ENCODE measurements at places on chromosomes 1 and 21.

- peak; percentile 89 for DNase-seq
Measured at GRCh38 chr1:15352128-15352957, 57.3 kb upstream of the EFHD2 start.

- DNase-seq = no peak
Measured at GRCh38 chr1:100147875-100148274, 14.9 kb downstream of the TRMT13 start.

DNA sequence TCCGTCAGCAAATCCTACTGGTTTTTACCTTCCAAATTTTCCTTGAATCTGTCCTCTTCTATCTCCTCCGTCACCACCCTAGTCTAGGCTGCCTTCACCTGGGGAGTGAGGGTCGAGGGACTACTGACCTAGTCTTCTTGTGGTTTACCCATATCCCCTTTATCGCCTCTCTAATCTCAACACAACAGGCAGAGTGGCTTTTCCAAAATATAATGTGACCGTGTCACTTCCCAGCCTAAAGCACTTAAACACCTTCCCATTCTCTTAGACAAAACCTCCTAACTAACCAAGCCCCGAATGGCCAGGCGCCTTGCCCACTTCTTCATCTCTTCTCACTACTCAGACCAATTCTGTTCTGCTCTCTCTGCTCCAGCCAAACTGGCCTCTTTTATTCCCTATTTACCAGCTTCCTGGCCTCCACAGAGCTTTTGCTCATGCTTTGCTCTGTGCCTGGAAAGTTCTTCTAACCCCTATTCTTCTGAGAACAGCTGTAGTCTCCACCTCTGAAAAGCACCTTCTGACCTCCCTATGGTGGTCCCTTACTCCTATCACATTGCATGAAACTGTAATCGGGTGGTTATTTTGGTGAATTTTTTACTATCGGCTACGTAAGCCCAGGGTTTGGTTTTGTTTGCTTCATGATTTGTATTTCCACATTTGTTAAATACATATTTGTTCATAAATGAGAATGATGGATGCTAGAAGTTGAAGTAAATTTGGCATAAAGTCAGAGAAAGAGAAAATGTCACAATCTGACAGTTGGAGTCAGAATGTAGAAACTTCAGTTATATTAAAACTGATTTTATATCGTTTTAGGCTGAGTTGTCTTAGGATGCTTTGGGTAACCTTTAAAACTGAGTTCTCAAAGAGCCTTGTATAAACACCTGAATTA lies 1.2 kb upstream of the NBPF1 start:
- DNase-seq = no peak

DNA sequence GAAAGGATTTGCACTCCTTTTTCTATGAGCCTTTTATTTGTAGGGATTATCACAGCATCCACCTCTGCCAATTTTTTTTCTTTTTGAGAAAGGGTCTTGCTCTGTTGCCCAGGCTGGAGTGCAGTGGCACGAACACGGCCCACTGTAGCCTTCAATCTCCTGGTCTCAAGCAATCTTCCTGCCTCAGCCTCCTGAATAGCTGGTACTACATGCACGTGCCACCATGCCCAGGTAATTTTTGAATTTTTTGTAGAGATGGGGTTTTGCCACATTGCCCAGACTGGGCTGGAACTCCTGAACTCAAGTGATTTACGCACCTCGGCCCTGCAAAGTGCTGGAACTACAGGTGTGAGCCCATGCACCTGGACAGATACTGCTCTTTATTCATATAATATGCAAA lies 2.1 kb downstream of the SAMSN1 start:
- DNase-seq = no peak

- peak; percentile 58 for DNase-seq
Measured at GRCh38 chr1:206507284-206508129, at the start of gene RASSF5. Gene RASSF5, plus strand, starts transcription at chr1:206507531. Its CDS starts 72 bp downstream, at chr1:206507603.

- DNase-seq = peak; percentile 54
Measured at GRCh38 chr1:37850352-37850955, 8.9 kb downstream of the MTF1 start.

DNA sequence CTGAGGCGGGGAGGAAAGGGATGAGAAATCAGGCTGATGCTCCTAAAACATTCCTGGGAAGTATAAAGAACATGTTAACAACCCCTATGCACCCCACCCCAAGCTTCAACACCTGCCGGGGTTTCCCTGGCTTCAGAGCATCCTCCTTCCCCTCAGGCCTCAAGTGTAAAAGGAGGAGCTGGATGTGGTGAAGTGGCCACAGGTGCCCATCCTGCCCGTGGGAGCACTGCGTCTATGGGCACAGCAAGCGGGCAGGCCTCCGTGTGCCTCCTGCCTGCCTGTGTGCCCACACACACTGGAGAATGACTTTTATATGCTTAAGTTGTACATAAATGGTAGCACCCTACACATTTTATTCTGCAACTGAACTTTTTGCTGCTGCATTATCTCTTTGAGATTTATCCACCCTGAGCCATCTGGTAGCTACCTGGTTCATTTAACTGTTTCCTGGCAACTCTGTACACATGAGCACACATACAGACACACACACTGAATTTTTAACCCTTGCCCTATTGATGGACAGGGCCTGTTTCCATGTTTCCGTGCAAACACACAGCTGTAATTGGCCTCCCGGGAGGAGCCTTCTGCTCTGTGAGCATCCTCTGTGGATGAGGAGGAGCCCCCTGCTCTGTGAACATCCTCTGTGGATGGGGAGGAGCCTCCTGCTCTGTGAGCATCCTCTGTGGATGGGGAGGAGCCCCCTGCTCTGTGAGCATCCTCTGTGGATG lies 13.4 kb upstream of the FTCD start:
- no peak for DNase-seq

- DNase-seq = peak; percentile 96
Measured at GRCh38 chr1:218377143-218377660, 32.1 kb downstream of the TGFB2 start.

DNA sequence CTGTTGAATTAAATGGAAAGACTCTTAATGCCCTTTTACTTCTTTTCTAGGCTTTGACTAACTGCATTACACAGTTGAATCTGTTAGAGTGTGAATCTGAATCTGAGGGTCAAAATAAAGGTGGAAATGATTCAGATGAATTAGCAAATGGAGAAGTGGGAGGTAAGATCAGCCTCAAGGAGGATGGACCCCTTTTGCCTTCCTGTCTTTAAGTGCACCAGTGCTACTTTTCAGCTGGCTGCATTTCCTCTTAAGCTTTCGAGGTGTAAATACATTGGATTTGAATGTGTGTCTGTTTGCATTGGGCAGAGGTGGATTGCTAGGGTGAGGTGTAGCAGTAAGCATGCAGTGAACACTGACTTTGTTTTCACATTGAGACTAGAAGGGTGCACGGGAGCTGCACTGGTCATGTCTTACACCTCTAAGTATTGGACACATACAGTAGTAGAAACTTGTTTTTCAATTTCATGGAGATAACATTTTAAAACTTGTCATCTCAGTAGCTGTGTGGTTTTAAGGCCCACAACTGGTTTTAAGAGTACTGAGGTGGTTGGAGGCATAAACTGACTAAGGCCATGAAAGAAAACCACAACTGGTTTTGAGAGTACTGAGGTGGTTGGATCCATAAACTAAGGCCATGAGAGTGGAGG lies 35.4 kb downstream of the MIA3 start:
- no peak for DNase-seq

DNA sequence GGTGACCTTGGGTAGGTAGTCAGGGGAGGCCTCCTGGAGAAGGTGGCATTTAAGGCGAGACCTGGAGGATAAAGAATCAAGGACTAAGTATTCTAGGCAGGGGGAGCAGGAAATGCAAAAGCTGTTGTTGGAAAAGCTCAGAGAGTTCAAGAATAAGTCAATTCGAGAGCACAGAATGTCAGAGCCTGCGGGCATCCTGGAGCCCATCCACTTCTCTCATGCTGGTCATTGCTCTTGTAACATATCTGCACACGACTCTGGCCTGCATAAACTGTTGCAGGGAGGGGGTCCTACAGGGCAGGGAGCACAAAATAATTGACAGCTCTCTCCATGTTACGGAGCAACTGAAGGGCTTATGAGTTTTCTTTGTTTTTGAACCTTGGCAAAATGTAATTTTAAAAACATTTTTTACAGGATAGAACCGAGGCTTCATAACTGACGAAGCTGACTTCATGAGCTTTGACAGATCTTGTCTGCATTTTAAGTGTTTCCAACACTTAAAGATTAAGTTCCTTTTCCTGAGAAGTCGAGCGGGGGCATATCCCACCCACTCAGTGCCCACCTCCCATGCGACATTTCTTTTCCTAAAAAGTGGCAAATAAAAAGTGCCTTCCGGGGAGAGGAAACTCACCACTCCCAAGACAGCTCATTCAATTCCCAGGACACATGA lies 4.2 kb downstream of the PLA2G5 start:
- DNase-seq = no peak

GRCh38 chr1:230413061-230413460 lies 13.1 kb downstream of the PGBD5 start:
- DNase-seq = no peak

DNA sequence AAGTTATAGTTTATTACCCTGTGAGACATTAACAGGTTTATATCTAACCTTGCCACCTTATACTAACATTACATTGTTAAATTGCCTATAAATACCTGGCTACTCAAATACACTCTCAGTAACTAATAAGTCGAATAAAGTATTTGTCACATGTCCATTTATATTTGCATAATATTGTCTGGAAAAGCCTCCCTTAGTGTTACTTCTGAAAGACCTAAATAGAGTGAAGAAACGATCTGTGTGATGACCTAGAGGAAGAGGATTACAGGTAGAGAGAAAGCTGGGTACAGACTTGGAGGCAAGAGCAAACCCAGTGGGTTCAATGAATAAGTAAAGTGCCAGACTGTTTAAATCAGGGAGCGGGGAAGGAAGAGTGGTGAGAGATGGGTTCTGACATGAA lies 2.7 kb upstream of the CACYBP start:
- DNase-seq = no peak

GRCh38 chr21:42369821-42370220 lies 3.5 kb upstream of the TFF1 start:
- DNase-seq = no peak

DNA sequence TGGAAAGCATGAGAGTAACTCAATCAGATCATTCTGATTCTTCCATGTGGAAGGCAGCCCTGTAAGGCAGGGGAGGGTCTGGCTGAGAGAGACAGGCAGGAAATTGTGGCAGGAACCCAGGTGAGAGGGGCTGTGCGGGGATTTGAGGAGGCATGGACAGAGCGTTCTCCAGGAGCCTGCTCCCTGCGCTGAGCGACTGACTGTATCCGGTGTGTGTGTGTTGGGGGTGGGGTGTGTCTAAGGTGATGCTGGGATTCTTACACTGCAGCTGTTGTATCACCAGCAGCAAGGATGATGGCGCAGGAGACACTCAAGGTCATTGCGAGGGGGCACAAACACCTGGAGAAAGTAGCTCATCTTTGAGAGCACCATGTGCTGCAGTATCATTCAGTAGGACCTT lies 128.5 kb downstream of the RHOU start:
- DNase-seq = no peak

GRCh38 chr1:180962178-180962577 lies 49.5 kb downstream of the KIAA1614 start:
- no peak for DNase-seq

- DNase-seq = peak; percentile 67
Measured at GRCh38 chr21:35050348-35051286, 1.5 kb upstream of the RUNX1 start.

GRCh38 chr1:4696161-4696745 lies 41.8 kb downstream of the AJAP1 start:
- DNase-seq = no peak

GRCh38 chr1:112579801-112580510 lies 39.0 kb downstream of the ST7L start:
- no peak for DNase-seq

GRCh38 chr1:37930246-37931101 lies 16.4 kb downstream of the INPP5B start:
- no peak for DNase-seq

DNA sequence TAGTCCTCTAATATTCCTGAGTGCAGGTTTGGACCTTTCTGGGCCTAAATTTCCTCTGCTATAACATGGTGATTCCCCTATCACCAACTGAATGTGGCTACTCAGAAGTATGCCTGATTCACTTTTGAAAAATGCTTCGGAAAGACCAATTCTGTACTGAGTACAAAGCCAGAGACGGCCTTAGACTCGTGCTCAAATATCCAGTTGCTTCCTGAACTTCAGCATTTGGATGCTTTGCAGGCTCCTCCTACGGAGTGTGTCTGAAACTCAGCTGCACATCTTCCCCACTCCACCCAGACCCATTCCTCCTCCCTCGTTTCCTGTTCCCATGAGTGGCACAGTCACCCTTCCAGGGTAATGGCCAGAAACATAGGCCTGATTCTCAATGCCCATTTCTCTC lies 98.4 kb upstream of the GADD45A start:
- peak; percentile 52 for DNase-seq

- no peak for DNase-seq
Measured at GRCh38 chr1:185473186-185473585, 156.1 kb upstream of the IVNS1ABP start.

DNA sequence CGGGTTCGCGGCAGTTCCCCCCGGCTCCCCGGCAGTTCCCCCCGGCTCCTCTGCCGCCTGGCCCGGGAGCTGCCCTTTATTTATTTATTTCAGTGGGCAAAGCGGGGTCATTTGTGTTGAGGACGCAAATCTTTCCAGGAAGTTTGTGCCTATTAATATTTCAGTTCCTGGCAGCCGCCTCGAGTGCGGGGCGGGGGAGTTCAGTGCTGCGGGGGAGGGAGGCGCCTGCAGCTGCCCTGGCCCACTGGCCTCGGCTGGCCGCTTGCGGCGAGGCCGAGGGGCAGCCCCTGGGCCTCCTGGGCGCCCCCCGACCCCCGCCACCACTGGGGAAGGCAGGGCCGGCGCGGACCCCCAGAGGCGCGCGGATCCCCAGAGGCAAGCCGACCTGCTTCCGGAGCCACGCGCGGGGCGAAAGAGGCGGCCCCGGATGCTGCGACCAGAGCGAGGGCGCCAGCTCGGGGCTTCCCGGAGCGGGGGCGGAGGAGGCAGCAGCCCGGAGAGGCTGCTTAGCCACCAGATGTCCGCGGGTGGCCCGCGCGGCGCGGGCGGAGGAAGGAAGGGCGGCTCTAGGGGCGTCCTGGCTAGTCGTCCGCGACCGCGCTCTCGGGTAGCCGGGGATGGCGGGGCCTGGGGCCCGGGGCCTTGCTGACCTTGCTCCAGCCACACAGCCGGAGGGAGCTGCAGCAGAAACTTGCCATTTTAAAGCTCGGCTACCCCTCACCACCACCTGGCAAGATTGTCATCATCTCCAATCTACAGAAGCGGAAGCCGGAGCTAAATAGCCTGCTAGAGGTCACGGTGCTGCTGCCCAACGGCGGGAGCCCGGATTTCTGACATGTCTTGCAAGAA lies 48.0 kb downstream of the H3-3A start:
- peak; percentile 32 for DNase-seq
